Brain microvascular endothelial cell (primary cell): ENCODE measurements at places on chromosomes 6 and 20.

DNA sequence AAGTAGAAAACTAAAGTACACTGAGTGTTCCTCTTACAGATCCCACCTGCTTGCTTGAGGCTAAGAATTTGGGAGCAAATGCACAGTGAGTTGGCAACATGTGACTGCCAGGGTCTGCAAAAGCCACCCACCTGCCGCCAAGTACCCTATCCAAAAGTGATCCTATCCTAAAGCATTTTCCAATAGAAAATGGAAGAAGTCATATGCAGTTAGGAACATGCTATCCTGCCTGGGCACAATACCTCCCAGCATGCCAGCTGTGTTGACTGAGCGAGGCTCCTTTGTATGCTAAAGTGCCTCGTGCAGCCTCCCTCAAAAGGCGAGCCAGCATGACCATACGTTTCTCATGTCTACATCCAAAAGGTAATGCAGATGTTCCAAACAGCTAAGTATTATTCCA is 52.7 kb downstream of the TRAF3IP2 start:
- no peak for DNase-seq

- DNase-seq, result peak; percentile 84
These were observed 199.3 kb upstream of the SGK1 start for GRCh38 chr6:134517145-134517658.

GRCh38 chr20:12074111-12074655 is 156.5 kb downstream of the BTBD3 start:
- no peak for DNase-seq

GRCh38 chr6:76240092-76240491 is 167.6 kb upstream of the IMPG1 start:
- DNase-seq, result no peak

- no peak for DNase-seq
These were observed 106.0 kb downstream of the SH3BGRL2 start for GRCh38 chr6:79737172-79737571.

GRCh38 chr20:23092861-23093495 is 6.9 kb upstream of the CD93 start:
- DNase-seq, result no peak

- no peak for DNase-seq
These were observed 13.4 kb upstream of the TBC1D20 start for GRCh38 chr20:475463-476357.

- DNase-seq, result no peak
These were observed 165.4 kb downstream of the QKI start for GRCh38 chr6:163579880-163580295.
